ENCODE measurements at places on chromosomes 13 and 19.

- no peak for DNase-seq
Observed at GRCh38 chr13:63208826-63209225, 1793.2 kb upstream of the PCDH20 start.

- DNase-seq = no peak
Observed at GRCh38 chr13:78045916-78046315, 127.3 kb upstream of the EDNRB start.

DNA sequence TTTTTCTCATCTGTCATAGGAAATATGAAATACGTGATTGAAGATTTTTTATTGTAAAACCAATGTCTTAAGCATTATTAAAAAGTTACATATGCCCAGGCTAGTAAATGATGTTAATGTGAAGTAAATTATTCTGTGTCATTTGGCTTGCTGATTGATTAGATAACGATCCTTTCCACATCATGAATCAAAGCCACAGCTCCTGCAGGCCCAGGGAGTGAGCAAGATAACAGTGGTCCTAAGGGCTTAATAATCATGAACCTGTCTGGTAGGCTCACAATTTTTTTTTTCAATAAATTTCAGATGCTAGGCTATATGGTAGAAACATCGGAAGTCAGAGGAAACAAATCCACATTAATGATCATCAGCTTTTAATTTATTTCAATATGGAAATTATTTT lies 269.0 kb upstream of the SLC10A2 start:
- DNase-seq = no peak

GRCh38 chr13:50090211-50090610 lies 75.0 kb downstream of the KCNRG start:
- no peak for DNase-seq

GRCh38 chr19:49528211-49528771 lies 488 bp downstream of the RCN3 start:
- DNase-seq = no peak

DNA sequence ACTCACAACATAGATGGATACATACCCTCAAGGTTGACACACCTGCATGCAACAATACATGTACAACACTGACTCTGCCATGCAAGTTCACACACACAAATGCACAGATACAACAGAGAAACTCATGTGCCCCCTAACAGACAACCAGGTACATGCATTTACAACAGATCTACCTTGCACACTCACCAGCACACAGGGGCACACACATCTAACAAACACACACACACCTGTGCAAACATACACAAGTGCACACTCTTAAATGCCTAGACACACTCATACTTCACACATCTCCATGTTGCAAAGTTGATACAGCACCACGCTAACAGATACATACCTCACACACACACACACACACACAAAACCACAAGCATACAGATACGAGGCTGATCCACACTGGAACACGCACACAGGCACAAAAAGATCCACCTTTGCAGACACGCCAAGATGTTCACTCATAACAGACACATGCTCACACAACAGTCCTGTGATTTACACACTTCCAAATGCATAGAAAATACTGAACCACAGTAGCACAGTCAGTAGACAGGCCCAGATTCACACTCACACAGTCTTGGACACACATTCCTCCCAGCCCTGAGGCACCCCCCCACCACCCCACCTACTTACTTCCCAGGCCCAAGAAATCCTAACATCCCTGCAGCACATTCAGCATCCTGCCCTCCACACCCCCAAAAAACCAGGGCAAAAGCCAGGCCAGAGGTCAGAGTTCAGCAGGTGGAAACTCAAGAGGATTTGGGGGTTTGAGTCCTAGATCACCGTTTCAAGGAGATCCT lies 1.4 kb downstream of the LRFN1 start:
- DNase-seq = no peak

GRCh38 chr13:80888390-80888789 lies 547.5 kb upstream of the SPRY2 start:
- DNase-seq = no peak

- no peak for DNase-seq
Observed at GRCh38 chr13:103883164-103883563, 816.9 kb upstream of the SLC10A2 start.

- DNase-seq = no peak
Observed at GRCh38 chr19:51094696-51095279, 12.1 kb upstream of the KLK14 start.

- no peak for DNase-seq
Observed at GRCh38 chr19:30742406-30742938, 370.3 kb downstream of the ZNF536 start.

DNA sequence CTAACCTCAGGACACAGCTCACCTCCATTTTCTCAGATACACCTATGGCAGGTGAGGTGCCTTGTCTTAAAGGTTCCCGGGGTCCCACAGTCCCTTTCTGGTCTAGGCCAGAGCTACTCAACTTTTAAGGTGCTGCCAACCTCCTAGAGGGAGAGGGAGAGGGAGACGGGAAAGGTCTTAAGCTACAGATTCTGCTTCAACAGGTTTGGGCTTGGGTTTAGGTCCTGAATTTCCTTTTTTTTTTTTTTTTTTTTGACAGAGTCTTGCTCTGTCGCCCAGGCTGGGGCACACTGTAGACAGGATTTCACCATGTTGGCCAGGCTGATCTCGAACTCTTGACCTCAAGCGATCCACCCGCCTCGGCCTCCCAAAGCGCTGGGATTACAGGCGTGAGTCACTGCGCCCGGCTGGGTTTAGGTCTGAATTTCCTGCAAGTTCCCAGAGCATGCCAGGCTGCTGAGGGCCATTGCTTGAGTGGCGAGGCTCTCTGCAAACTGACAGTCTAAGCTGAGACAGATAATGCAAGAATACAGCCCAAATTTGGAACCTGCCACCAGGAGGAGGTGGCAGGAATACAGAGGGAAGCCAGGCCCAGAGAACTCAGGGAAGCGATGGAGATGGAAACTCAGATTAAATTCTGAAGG lies 7.8 kb upstream of the SYCN start:
- no peak for DNase-seq

- DNase-seq = no peak
Observed at GRCh38 chr19:39941615-39942365, 7.4 kb upstream of the FCGBP start.

DNA sequence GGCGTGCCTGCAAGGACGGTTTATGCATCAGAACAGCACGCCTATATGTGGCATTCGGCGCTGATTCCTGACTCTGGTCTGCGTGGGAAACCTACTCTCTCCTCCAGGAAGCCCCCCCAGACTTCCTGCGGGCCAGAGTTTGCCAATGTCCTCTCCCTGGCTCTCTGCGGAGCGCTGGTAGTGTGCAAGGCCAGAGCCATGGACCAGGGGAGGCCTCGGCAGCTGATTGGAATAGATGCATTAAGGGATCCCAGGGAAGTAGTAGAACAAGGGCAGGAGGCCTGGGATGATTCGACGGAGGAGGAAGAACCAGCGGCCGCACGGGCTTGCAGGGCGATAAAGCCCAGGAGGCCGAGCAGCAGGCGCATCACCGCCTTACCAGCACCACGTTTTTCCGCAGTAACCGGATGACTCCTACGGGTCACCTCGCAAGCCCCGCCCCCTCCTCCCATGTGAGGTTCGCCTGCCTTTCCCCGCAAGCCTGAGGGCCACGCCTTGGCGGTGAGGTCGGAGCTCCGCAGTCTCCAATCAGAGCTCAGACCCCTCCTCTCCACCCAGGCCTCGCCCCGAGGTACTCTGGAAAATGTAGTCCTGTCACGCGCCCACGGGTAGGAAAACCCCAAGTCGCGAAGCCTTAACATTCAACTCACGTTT lies 5.0 kb downstream of the CLEC11A start:
- peak; percentile 6 for DNase-seq

DNA sequence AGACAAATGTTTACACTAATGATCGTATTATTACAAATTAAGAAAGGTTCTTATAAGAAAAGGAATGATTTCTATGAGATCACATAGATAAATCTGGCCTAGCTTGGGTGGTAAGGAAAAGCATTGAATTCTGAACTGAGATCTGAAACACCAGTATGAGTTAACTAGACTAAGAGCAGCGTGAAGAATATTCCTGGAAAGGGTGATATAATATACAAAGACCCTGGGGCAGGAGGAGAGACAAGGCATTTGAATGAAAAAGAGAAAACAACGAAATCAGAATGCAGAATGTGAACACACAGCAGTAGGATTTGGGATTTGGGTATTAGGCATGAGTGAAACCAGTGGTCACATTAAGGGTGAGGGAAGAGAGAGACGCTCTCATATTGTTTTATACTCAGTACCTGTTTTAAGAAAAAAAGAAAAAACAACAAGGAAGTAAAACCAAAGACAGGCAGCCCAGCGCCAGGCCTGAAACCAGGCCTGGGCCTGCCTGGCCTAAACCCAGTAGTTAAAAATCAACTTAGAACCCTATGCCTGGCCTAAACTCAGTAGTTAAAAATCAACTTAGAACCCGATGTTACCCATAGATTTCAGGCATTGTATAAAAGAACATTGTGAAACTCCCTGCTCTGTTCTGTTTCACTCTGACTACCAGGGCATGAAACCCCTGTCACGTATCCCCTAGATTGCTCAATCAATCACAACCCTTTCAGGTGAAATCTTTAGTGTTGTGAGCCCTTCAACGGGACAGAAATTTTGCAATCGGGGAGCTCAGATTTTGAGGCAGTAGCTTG lies 287.1 kb downstream of the ITGBL1 start:
- no peak for DNase-seq

GRCh38 chr19:38506375-38506722 lies 72.9 kb downstream of the RYR1 start:
- DNase-seq = no peak

DNA sequence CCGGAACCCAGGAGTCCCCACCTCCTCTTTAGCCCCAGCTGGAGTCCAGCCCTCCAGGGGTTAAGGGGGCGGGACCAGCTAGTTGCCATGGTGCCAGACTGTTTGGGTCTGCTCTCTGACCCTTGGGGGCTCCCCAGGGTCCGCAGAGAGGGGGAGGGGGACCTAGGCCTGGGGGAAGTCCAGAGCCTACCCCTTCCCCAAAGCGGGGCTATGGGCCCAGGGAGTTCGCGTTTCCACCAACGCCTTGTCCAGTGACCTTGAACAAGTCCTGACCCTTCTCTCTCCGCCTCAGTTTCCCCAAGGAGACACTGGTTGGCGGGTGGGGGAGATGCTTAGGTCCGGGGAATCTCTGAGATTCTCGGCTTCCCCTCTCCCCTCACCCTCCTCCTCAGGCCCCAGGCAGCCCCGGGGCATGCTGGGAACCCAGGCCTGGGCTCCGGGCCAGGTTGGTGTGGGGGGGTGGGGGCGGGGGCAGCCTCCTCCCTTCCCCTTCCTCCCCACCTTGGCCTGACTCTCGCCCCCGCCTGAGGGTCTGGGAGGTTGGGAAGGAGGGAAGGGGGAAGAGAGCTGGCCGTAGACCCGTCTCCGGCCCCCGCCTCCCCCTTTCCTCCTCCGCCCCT lies 2.6 kb upstream of the SPACA6 start:
- peak; percentile 29 for DNase-seq

DNA sequence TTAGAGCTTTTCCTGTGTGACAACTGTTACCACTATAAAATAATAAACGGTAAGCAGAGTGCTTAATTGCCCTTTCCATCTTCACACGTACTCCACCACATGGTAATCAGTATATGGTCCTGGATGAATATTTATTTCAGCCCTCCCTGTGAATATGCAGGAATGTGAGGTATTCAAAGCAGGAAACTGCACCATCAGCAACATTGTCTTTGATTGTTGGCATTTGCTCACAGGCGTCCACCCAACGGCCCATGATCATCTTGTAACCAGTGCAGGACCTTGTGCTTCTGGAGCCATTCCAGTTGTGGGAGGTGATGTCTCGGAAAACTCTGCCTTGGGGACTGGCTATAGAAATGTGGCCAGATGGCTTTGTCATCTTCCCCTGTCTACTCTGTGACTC lies 132.6 kb downstream of the COG6 start:
- no peak for DNase-seq

DNA sequence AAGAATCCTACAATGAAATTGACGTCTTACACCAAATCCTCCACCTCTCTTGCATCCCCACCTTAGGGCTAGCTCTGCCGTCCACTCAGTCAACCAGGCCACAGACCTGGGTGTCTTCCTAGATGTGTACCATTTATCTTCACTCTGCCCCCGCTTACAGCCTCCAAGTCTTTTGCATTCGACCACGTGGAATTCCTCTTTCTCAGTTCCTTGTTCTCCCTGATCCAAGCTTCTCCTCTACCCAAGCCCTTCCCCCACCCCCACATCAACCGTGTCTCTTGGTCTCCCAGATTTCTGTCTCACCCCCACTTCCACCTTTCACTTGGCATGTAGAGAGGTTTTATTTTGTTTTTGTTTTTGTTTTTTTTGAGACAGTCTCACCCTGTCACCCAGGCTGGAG lies 1.2 kb upstream of the DMWD start:
- DNase-seq = no peak

- no peak for DNase-seq
Observed at GRCh38 chr19:35860818-35861639, 4.3 kb downstream of the KIRREL2 start.

DNA sequence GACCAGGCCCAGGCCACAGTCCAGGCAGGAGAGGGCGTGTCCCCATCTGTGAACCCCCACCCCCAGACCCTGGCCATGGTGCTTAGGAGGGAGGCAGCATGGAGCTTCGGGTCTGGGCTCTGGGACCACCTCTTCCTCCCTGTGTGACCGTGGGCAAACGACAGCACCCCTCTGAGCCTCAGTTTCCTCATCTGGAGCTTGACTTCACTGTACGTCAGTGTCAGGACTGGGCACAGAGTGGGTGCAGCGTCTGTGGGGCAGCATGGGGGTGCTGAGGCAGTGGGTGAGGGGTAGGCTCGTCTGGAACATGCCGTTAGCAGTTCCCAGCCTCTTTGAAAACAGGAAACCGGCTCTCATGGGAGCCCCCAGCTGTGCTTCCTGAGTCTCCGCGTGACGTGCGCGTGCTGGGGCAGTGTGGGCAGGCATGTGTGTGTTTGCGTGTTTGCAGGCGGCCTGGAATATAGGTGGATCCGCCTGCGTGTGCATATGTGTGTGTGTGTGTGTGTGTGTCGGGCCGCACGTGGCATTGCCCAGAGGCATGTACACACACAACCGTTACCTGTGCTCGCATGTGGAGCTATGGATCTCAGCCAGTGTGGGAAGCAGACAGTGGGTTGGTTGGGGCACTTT lies 15.8 kb downstream of the ARRDC2 start:
- no peak for DNase-seq

DNA sequence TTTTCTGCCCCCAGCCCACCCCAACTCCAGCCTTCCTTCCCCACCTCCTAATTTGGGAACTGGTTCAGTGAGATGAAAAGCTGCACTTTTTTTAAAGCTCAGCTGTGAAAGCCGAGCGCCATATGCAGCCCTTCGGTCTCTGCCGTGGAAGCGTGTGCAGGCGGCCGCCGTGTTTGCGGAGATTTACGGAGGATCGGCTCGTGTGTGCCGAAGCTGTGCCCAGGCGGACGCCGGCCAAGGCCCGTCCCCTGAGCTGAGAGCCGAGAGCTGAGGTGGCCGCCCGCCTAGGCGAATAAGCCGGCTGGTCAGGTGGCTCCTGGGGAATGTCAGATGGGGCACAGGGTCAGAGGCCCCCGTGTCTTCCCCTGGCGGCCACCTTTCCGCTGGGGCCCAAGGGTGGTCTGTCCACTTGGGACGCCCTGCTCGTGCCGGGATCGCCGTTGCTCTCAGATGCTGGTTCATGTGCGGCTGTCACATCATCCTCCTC lies 78.7 kb downstream of the ZNF536 start:
- DNase-seq = no peak

GRCh38 chr19:53775524-53775923 lies 48.6 kb downstream of the NLRP12 start:
- DNase-seq = no peak
